ENCODE measurements at places on chromosomes 13 and 19. TPM values are rescaled to one million over a fixed set of nuclear protein-coding genes. Genes with fewer than 3 reads are reported as not detected.

The IFNL1 gene
- not detected for total RNA-seq

The DHDH gene
- 3.3 TPM for total RNA-seq

The MATK gene
- total RNA-seq, result 0.72 TPM

The LINGO3 gene
- total RNA-seq, result 1.4 TPM

The ZNF557 gene
- total RNA-seq, result 8.3 TPM

The GIPR gene
- 4.6 TPM for total RNA-seq

The ZNF66 gene
- total RNA-seq, result 10.1 TPM

The CCDC122 gene
- 15.6 TPM for total RNA-seq

The PRRG2 gene
- total RNA-seq, result 8.4 TPM

The SOHLH2 gene
- not detected for total RNA-seq

The APOE gene
- 1,404 TPM for total RNA-seq

The B9D2 gene
- total RNA-seq, result 4.0 TPM

The CDADC1 gene
- total RNA-seq, result 15.9 TPM

The ABCC4 gene
- 65.7 TPM for total RNA-seq

The MRPS12 gene
- 77.9 TPM for total RNA-seq

The FBN3 gene
- 15.0 TPM for total RNA-seq

The TMPRSS9 gene
- total RNA-seq, result 0.66 TPM

The OR7G1 gene
- total RNA-seq, result not detected

The ZNF534 gene
- total RNA-seq, result not detected

The C19orf67 gene
- total RNA-seq, result not detected

The RPL21 gene
- total RNA-seq, result 1,201 TPM

The IL12RB1 gene
- not detected for total RNA-seq

The CLDN10 gene
- not detected for total RNA-seq

The FLT1 gene
- 0.93 TPM for total RNA-seq

The DNAJC15 gene
- 72.2 TPM for total RNA-seq

The OXGR1 gene
- not detected for total RNA-seq

The ZNF813 gene
- total RNA-seq, result 7.4 TPM

The HIPK4 gene
- total RNA-seq, result not detected

The LILRA1 gene
- not detected for total RNA-seq

The RHPN2 gene
- total RNA-seq, result 78.5 TPM

The RFPL4A gene
- total RNA-seq, result not detected

The ZNF441 gene
- total RNA-seq, result 3.2 TPM

The GNA15 gene
- total RNA-seq, result not detected

The CCDC70 gene
- total RNA-seq, result not detected

The STARD13 gene
- 12.9 TPM for total RNA-seq

The ADGRE1 gene
- not detected for total RNA-seq

The TINCR gene
- 4.1 TPM for total RNA-seq

The NDUFB7 gene
- 158 TPM for total RNA-seq

The ZNF154 gene
- total RNA-seq, result not detected

The DPRX gene
- not detected for total RNA-seq

The OR10H1 gene
- total RNA-seq, result not detected

The CEACAM8 gene
- not detected for total RNA-seq

The PRTN3 gene
- not detected for total RNA-seq

The SLC25A41 gene
- total RNA-seq, result 0.23 TPM

The ZNF28 gene
- 27.2 TPM for total RNA-seq

The PTGER1 gene
- 0.74 TPM for total RNA-seq

The SERTM1 gene
- total RNA-seq, result not detected

The NDUFS7 gene
- 114 TPM for total RNA-seq

The CGB5 gene
- 0.49 TPM for total RNA-seq

The ZNF135 gene
- not detected for total RNA-seq

The ACP7 gene
- total RNA-seq, result 0.45 TPM

The OLFM2 gene
- total RNA-seq, result 0.34 TPM

The UCHL3 gene
- 122 TPM for total RNA-seq

The BRCA2 gene
- total RNA-seq, result 32.5 TPM

The OR7D2 gene
- not detected for total RNA-seq

The PVR gene
- 86.5 TPM for total RNA-seq

The DMKN gene
- total RNA-seq, result 341 TPM

The TEX29 gene
- total RNA-seq, result not detected

The GJB6 gene
- total RNA-seq, result not detected

All from Caco-2 (cell line).